ENCODE measurements at places on chromosomes 2 and 18. TPM values are rescaled to one million over a fixed set of nuclear protein-coding genes. Genes with fewer than 3 reads are reported as not detected.

SLC23A3 gene
- total RNA-seq, result 0.68 TPM

GDF7 gene
- total RNA-seq, result under 0.01 TPM

LRP2 gene
- under 0.01 TPM for total RNA-seq

ANKRD36 gene
- total RNA-seq, result 20.7 TPM

PRR30 gene
- total RNA-seq, result not detected

SLC5A7 gene
- not detected for total RNA-seq

PREB gene
- 39.4 TPM for total RNA-seq

TMEM17 gene
- total RNA-seq, result 1.7 TPM

HOXD13 gene
- not detected for total RNA-seq

PLCD4 gene
- total RNA-seq, result 1.0 TPM

All from nasal cavity respiratory epithelium epithelial cell of viscerocranial mucosa (primary cell).